ENCODE measurements at places on chromosomes 2 and 18. TPM values are rescaled to one million over a fixed set of nuclear protein-coding genes. Genes with fewer than 3 reads are reported as not detected.

- DNase-seq = no peak
Measured at GRCh38 chr2:222499226-222499625, 74.9 kb downstream of the SGPP2 start.

DNA sequence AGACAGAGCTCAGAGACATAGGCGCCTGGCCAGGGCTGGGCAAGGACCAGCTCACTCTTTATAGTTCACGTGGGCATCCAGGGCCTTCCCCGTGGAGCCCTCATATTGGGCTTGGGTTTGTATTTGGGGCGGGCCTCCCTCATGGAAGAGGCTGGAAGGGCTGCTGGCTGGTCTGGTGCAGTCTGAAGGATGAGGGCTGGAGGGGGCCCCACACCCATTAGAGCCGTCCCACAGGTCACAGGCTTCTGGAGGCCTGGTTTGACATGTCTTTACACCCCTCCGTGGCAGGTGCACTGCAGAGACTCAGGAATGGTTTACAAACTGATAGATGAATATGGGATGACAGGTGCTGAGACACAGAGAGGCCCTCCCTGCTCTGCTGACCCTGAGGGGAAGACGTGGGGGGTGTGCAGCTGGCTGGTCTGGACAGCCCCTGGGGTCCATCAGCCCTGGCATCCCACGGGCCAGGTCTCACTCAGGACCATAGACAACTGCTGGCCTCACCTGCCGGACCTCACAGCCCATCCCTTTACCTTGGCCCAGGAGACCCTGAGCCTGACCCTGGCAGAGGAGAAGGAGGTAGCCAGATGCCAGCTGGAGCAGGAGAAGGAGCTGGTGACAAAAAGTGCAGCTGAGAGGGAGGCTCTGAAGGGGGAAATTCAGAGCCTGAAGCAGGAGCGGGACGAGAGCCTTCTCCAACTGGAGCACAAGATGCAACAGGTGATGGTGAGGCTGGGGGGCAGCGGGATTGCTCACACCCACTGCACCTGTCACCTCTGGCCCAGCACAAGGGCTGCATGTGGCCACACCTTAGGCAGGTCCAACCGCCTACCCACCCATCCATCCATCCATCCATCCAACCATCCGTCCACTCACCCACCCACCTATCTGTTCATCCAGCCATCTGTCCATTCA is 43.9 kb downstream of the CROCC2 start:
- no peak for DNase-seq

DNA sequence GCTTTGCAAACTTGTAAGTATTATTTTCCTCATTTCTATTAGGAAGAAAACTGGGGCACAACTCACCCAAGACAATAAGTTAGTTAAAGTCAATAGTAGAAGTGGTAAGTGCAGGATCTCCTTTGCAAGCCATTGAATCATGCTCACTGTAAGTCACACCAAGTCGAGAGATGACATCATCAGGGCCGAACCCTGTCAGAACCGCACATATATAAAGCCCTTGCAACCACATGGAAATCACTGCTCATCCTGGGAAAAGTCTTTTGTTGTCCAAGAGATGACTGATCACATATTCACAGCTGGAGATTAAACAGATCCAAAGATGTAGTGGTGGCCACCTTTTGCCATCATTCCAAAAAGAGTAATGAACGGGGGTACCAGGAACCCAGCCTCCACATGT is 484.8 kb upstream of the ID2 start:
- no peak for DNase-seq

DNA sequence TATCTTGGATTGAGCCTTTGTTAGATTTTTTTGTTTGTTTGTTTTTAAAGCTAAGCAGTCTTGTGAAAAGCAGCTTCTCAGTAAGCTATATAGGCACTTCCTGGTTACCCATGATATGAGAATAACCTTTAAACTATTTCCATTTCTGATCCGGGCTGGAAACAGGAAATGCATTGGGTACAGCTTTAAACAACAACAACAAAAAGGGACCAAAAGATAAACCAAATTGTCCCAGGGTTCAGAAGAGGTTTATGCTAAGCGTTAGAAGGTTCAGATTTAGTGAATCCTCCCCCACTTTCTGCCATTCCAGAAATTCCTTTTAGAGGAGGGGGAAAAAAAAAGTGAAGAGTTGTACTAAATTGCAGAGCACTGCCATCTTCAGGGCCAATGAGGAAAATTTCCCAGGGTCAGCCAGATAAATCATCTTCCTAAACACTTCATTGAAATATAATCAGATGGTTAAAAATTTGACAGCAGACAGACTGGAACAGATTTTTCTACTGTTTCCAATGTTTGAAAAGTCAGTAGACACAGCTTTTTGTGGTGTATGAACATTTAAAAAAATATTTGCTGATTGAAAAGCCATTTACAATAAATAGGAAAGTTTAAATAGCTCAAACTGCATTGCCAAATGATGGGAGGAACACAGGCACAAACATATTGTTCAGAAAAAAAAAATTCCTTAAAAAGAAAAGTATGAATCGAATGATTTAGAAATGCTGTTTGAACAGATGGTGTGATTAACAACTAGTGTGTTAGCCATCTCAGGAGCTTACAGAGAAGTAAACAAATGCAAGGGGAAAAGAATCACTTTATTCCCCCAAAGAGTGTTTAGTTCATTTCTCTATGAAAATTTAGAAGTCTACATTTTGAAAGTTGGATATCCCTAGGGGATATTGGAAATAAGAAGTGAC is 189.9 kb upstream of the TANK start:
- DNase-seq = no peak

DNA sequence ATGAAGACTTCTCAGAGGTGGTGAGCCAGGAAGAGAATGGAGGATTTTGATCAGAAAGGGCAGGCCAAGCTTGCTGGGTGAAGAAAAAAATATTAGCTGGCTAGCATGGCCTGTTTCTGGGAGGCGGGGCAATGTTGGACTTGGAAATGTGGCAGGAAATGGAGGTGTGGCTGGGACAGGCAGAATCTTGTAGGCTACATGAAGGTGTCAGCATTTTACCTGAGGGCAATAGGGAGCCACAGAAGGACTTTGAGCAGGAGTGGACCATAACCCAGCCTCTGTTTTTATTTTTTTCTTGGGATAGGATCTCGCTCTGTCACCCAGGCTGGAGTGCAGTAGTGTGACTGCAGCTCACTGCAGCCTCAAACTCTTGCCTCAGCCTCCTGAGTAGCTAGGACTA is 31.7 kb downstream of the EMX1 start:
- no peak for DNase-seq

- no peak for DNase-seq
Measured at GRCh38 chr2:199932312-199932855, 21.3 kb downstream of the C2orf69 start.

- DNase-seq = no peak
Measured at GRCh38 chr18:46335534-46336101, 231.4 kb downstream of the HAUS1 start.

- no peak for DNase-seq
Measured at GRCh38 chr2:228642861-228643260, 461.4 kb upstream of the SPHKAP start.

DNA sequence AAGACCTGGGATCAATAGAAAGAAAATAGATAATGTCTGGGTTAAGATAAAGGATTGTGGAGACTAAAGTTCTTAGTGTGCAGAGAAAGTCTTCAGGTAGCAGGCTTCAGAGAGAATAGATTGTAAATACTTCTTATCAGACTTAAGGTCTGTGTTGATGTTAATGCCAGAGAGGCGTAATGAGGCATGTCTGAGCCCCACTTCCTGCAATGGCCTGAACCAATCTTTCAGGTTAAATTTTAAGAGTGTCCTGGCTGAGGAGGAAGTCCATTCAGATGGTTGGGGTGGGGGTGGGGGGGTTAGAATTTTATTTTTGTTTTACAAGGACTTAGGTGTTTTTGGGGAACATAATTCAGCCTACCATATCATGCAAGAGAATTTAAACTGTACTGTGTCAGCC is 129.5 kb downstream of the EVA1A start:
- DNase-seq = no peak

RNF152 gene
- total RNA-seq = 57.7 TPM

GRCh38 chr2:60695793-60696192 is 60.3 kb upstream of the PAPOLG start:
- DNase-seq = no peak

KRTCAP3 gene
- total RNA-seq = 0.68 TPM

DNA sequence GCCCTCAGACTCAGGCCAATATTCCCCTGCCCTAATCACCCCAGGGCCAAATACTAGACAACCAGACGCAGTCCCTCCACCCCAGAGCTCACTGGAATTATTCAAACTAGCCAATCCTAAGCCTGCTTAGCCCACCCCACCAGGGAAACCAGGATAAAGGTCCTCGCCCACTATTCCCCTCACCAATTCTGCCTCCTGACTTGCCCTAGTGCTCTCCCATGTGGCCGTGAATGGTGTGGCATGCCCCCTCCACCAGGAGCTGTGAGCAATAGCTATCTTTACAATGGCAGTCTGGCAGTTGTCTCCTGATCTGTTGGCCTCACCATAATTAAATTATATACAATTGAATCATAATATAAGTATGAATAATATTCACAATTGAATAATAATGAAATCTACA is 42.3 kb downstream of the FAM124B start:
- DNase-seq = no peak

DNA sequence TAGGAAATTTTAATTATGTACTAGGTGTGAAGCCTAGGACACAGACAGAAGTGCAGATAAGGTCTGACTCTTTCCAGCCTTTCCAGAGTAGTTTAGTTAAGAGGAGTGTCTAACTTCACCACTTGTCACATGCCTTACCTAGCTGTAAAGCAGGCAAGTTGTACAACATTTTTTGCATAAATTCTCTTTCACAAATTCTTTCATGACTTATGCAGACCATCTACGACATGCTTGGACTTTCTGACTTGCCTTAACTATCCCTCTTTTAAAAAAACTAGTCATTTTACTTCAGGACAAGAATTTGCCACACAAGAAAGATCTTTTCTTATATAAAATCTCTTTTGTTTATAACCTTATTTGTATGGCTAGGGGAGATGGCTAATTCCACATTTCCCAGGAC is 1273.6 kb upstream of the SLC39A10 start:
- DNase-seq = no peak

RUFY4 gene
- total RNA-seq = 0.68 TPM

CDKL4 gene
- not detected for total RNA-seq

DNA sequence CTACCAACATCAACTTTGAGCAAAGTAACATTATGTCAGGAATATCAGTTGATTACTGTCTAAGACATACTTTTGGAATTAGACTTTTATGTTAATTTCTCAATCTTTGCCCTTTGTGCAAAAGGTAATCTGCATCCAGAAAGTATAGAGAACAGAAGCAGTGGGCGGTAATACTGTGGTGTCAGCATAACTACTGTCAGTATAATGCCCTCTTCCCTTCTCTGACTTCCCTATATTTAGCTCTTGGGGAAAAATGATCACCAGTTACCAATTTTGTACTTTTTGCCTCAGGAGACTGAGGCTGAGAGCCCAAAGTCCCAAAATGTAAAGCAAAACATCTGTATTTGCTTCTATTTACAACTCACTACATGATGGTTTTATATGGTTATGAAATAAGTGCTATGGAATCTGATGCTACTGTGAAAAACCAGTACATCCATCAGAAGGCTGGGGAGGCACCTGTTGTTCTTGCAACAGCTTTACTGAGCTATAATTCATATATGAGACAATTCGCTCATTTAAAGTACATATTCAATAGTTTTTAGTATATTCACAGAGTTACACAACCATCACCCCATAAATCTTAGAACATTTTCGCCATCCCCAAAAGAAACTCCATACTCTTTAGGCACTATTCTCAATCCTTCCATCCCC is 51.3 kb upstream of the CD302 start:
- DNase-seq = no peak

DNA sequence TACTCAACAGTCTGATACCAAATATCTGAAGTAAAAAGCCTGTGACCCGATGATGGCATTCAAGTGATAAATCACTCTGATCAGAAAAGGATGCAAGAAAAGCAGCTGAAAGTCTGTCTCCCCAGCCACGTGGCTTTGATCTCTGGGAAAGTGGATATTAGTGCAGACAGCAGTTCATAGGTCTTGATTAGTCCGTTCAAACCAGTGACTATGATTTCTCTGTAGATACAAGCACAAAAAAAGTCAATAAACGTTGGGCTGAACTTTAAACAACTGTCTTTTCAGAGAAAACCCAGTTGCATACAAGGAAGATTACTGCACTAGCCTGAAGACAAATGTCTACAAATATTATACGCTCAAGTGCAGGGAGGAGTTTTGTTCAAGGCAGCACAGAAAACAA is 107.7 kb upstream of the CDC42EP3 start:
- DNase-seq = no peak

CCDC85A gene
- total RNA-seq = 3.7 TPM

- no peak for DNase-seq
Measured at GRCh38 chr2:246489-247144, 17.2 kb downstream of the SH3YL1 start.

YWHAQ gene
- 158 TPM for total RNA-seq

SP140L gene
- total RNA-seq = 11.5 TPM

- DNase-seq = no peak
Measured at GRCh38 chr2:216217904-216218260, 108.7 kb downstream of the XRCC5 start.

DNA sequence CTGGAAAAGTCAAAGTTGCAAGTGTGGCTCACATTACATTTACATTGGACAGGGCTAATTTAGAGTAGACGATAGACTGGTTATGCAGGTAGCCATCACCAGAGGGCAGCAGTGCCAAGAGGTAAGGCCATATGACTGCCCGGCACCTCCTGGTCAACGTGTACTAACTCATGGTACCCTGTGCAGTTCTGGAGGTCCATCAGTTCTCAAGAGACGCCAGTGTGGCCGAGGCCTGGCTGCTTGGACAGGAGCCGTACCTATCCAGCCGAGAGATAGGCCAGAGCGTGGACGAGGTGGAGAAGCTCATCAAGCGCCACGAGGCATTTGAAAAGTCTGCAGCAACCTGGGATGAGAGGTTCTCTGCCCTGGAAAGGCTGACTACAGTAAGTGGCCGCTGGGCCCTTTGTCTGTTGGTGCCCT is 65.8 kb upstream of the EML6 start:
- DNase-seq = no peak

- DNase-seq = no peak
Measured at GRCh38 chr2:53635694-53636093, 131.9 kb upstream of the CHAC2 start.

DNA sequence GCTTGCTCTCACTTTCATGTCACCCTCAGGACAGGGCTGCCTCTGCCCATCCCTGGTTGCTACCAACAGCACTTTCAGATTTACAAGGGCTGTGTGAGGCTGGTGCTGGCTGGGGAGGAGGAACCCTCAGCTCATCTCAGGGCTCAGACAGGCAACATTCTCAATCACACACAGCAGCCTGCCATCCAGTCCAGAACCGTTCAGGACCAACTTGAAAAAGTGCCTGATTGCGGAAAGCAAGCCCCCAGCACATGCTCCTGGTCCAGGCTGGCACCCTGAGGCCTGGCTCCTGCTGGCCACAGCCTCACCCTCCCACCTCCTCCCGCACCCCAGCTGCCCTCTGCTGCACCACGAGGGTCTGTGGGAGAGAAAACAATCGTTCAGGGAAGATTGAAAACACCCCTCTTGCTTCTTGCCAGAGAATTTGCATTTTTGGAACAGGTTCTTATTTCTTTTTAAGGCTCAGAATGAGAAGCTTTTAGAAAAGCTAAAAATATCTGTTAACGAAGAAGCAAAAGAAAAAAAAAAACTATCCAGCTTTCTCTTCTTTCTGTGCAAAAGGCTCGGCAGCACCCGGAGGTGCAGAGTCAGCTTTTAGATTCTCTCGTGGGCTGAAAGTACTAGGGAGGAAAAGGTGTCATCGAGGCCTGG is 403.8 kb upstream of the ID2 start:
- DNase-seq = no peak

Measured in thoracic aorta (tissue), 2 donors.